ENCODE measurements at places on chromosomes 12 and 14. TPM values are rescaled to one million over a fixed set of nuclear protein-coding genes. Genes with fewer than 3 reads are reported as not detected.
A peak's percentile ranks its signal among the peaks of the same experiment; 100 is the strongest.

GRCh38 chr14:100884456-100884855 is 19.1 kb downstream of the RTL1 start:
- DNase-seq = no peak
- H3K4me3 ChIP-seq = no peak overlapping the region
- peaks cover 41% of the 10 kb centered on the region for H3K4me1 ChIP-seq
- no peak overlapping the region for H3K27ac ChIP-seq

GRCh38 chr12:119327471-119327870 is 7.1 kb upstream of the CCDC60 start:
- H3K36me3 ChIP-seq = no peaks in the 10 kb centered on the region
- H3K27ac ChIP-seq = no peak overlapping the region
- no peak for DNase-seq
- H3K27me3 ChIP-seq = peaks cover 73% of the 10 kb centered on the region
- H3K4me1 ChIP-seq = no peaks in the 10 kb centered on the region
- no peak overlapping the region for H3K4me3 ChIP-seq

- H3K36me3 ChIP-seq = no peaks in the 10 kb centered on the region
- H3K27ac ChIP-seq = no peak overlapping the region
- H3K27me3 ChIP-seq = no peaks in the 10 kb centered on the region
- no peak for DNase-seq
Measured at GRCh38 chr12:122799641-122800243, 25.4 kb downstream of the CCDC62 start.

- H3K36me3 ChIP-seq = peaks cover 97% of the 10 kb centered on the region
- no peaks in the 10 kb centered on the region for H3K4me1 ChIP-seq
- DNase-seq = no peak
- H3K27ac ChIP-seq = no peak overlapping the region
Measured at GRCh38 chr12:64419696-64420095, 15.5 kb downstream of the XPOT start.

GRCh38 chr14:76129851-76130576 is 21.7 kb upstream of the GPATCH2L start:
- H3K36me3 ChIP-seq = no peaks in the 10 kb centered on the region
- H3K4me3 ChIP-seq = no peak overlapping the region
- H3K27me3 ChIP-seq = peaks cover 55% of the 10 kb centered on the region
- H3K27ac ChIP-seq = no peak overlapping the region
- no peak for DNase-seq
- H3K4me1 ChIP-seq = no peaks in the 10 kb centered on the region

DNA sequence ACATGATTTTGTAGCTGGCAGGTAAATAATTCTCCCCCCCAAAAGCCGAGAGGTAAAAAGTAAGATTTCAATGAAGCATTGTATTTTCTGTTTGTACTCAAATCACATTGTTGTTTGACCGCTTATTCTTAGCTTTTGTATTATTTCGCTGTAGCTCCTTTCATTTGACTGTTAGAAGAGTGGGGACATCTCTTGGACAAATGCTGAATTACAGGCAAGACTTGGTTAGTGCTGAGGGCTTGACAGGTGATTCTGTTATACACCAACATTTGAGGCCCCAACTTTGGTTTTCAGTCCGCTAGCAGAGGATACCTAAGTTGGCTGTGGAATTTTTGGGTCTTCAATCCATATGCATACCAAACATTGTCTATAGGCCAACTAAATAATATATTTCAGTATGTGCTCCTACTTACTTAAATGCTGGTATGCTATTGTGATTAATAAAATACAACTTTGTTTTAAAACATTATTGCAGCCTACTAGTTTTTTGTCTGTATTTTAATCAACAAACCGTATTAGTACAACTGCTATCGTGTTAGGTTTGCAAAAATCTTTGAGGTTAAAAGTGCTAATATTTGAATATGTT is 102.2 kb downstream of the ERC1 start:
- no peak overlapping the region for H3K4me3 ChIP-seq
- H3K36me3 ChIP-seq = no peaks in the 10 kb centered on the region
- no peaks in the 10 kb centered on the region for H3K4me1 ChIP-seq
- no peaks in the 10 kb centered on the region for H3K27me3 ChIP-seq

DNA sequence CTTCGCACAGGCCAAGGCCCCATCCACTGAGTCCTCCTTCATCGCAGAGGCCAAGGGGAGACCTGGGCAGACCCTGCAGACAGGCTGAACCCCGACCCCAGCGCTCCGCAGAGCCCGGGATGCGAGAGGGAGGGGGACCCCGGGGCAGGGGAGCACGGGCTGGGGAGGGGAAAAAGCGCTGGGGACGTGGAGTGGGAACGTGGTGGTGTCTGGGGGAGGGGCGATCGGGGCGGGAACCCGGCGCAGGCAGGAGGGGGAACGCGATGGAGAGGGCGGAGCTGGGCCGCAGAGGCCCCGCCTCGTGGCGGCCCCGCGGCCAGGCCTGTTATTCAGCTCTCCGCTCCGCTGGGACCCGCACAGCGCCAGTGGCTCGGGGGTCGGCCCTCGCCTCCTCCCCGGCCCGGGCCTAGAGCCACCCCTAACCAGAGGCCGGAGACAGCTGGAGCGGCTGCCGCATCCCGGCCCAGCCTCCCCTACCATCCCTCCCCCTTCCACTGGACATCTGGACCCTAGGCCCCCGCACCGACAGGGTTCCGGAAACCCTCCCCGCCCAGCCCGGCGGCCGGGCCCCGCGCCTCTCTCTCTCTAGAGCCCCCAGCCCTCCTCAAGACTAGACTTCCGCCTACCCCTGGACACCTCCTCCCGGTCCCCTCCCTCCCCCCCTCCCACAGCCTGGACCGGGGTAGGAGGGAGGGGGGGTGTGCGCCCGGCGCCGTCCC is at the start of gene ARHGEF25:
Gene ARHGEF25 (plus strand): TSS at position 328 of the 719 bp plus-strand sequence. CDS start 460 bp downstream, outside the sequence.
- H3K4me1 ChIP-seq = peaks cover 20% of the 10 kb centered on the region
- peak; percentile 78 for DNase-seq
- peak within 1 kb of the TSS; percentile 78 for H3K4me3 ChIP-seq
- H3K36me3 ChIP-seq = peaks cover 13% of the 10 kb centered on the region
- H3K27ac ChIP-seq = peak within 1 kb of the TSS; percentile 92

- H3K4me1 ChIP-seq = no peaks in the 10 kb centered on the region
- no peak overlapping the region for H3K27ac ChIP-seq
- no peak overlapping the region for H3K4me3 ChIP-seq
- H3K27me3 ChIP-seq = no peaks in the 10 kb centered on the region
- no peaks in the 10 kb centered on the region for H3K36me3 ChIP-seq
- DNase-seq = peak; percentile 19
Measured at GRCh38 chr14:97866664-97867063, 1069.5 kb downstream of the VRK1 start.

- H3K36me3 ChIP-seq = no peaks in the 10 kb centered on the region
- peak; percentile 67 for DNase-seq
Measured at GRCh38 chr12:75784591-75784990, 247.0 kb downstream of the PHLDA1 start.

GRCh38 chr14:32408018-32408417 is 78.9 kb downstream of the AKAP6 start:
- no peak overlapping the region for H3K27ac ChIP-seq
- no peak overlapping the region for H3K4me3 ChIP-seq
- DNase-seq = peak; percentile 29
- H3K36me3 ChIP-seq = no peaks in the 10 kb centered on the region
- H3K4me1 ChIP-seq = no peaks in the 10 kb centered on the region

DNA sequence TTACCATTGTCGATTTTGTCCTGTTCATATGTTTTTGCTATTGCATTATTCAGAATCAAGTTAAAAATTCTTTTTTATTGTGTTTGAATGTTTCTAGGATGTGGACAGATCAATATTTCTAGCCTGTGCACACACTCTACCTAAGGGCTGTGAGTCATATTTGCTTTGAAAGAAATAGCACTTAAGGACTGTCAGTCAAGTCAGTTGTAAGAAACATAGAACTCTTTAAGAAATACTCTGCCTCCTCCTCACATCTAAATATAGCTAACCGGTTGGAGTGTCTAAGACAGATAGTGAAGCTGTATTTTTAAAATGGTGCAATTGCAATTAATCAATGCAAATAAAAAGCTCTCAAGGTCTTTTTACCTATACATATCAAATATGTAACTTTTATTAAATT is 17.9 kb upstream of the MGST1 start:
- H3K4me3 ChIP-seq = no peak overlapping the region
- no peaks in the 10 kb centered on the region for H3K27me3 ChIP-seq
- DNase-seq = no peak
- no peaks in the 10 kb centered on the region for H3K36me3 ChIP-seq

AGAP2 gene
- 4.0 TPM for total RNA-seq

UNC119B gene
- 50.4 TPM for total RNA-seq

ATP5MC2 gene
- 447 TPM for total RNA-seq

Measured in A673 (cell line).